COLO829 (cell line): ENCODE measurements at places on chromosomes 6 and 20.
A peak's percentile ranks its signal among the peaks of the same experiment; 100 is the strongest.

- DNase-seq: no peak
Observed at GRCh38 chr6:71967436-71967835, 81.1 kb downstream of the RIMS1 start.

DNA sequence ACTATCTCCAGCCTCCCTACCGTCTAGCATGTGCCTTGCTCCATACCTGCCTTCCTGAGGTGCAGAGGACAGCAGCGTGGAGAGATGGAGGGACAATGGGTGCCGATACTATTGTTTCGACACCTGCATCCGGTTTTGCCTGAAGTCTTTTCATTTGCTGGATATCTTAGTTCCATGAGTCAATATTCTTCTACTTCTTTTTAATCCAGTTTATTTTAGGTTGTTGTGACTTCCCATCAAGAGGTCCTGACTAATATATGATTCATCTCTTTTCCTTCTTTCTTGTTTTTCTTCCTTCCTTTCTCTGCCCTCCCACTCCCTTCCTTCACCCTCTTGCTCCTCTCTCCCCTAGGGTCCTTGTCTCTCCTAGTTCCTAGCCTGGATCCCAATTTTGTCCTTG lies 91.4 kb downstream of the CDH26 start:
- no peak for DNase-seq

GRCh38 chr6:3023663-3024483 lies 24.2 kb downstream of the NQO2 start:
- DNase-seq: peak; percentile 94

- DNase-seq: no peak
Observed at GRCh38 chr6:1042583-1043457, 269.1 kb upstream of the FOXQ1 start.
